Stimulated activated CD8-positive, alpha-beta memory T cell treated with anti-CD3 and anti-CD28 coated beads, Interleukin-12 subunit alpha, Interleukin-12 subunit beta, amount 100 ng/mL, for 1 hour (primary cell): ENCODE measurements at places on chromosomes 3 and 15.

GRCh38 chr15:44633603-44634002, 29.9 kb downstream of the SPG11 start:
- DNase-seq: no peak

DNA sequence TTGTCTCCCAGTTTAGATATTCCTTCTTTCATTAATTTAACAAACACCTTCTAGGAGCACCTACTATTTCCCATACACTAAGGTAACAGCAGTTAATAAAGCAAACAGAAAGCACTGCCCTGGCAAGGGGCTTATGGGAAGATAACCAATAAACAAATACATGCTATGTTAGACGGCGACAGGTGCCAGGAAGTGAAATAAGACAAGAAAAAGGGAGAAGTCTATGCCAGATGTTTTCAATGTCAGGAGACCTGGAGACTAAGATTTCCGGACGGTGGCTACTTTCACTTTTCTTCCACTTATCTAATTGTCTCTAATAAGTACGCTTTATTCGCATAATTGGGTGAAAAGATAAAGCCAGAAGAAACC, 32.5 kb upstream of the ZNF445 start:
- no peak for DNase-seq

- DNase-seq: no peak
Measured at GRCh38 chr3:184525337-184526087, 36.1 kb upstream of the EPHB3 start.

- DNase-seq: no peak
Measured at GRCh38 chr15:51702710-51703109, 21.4 kb downstream of the SCG3 start.

DNA sequence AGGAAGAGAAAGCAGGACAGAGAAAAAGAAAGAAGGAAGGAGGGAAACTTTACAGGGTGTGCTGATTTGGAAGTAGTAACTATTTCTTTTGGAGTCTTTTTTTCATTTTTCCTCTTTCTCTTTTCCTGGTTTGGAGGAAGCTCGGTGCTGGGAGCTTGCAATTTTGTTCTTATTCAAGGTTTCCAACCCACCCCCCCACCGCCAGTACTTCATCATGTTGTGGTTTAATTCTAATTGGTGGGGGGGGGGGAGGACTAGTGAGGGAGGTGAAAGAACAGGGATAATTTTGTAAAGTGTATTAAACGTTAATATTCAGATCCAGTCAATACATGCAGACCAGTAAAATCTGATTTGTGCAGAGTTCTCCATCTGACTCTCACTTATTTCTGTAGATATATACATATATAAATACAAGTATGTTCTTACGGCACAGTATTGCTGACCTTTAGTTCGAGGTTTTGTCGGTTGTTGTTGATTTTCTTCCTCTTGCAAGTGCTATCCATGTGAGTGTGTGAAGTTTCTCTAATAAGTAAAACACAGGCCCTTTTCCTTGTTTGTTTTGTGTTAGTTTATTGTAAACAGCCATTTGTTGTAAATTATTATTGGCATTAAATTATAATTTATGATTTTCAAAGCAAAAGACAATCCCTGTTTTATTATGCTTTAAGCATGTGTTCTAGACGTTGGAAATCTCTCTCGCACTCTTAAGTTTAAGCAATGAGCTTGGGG, 9.3 kb downstream of the NR2F2 start:
- DNase-seq: no peak

DNA sequence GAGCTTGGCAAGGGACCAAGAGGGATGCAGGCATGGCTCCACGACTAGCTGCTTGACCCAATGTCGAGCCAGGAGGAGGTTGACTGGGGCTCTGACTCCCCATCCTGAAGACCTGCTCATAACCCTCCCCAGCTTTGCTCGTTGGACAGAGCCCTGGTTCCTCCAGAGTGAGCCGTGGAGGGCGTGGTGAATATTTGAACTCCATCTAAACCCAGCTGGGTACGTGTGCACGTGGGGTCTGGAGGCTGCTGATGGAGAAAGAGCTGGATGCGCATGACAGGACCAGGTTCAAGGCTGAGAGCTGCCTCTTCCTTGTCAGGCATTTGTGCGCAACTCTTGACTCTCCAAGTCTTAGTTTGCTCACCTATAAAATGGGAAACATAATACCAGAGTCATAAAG, 282.8 kb downstream of the TLE3 start:
- no peak for DNase-seq

DNA sequence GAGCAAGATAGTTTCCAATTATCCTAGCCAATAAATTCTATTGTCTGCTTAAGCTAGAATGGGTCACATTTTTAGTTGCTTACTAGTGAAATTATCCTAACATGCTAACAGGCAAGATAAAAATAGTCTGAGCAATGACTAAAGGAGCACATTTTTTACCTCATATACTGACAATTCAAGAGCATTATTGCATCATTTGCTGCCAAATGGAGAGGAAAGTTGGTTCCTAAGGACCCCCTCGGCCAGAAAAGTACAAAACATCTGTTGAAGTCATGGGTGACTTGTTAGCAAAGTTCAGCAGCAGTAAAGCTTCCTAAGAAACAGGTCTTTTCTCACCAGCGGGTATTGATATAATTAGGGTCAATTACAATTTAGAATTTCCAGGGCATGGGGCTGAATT, 1001.0 kb downstream of the FHIT start:
- DNase-seq: no peak

GRCh38 chr3:22734207-22734606, 468.9 kb upstream of the UBE2E2 start:
- no peak for DNase-seq

GRCh38 chr15:64009798-64010261, 36.5 kb downstream of the DAPK2 start:
- peak; percentile 11 for DNase-seq
